ENCODE measurements at places on chromosomes 6 and 20.

DNA sequence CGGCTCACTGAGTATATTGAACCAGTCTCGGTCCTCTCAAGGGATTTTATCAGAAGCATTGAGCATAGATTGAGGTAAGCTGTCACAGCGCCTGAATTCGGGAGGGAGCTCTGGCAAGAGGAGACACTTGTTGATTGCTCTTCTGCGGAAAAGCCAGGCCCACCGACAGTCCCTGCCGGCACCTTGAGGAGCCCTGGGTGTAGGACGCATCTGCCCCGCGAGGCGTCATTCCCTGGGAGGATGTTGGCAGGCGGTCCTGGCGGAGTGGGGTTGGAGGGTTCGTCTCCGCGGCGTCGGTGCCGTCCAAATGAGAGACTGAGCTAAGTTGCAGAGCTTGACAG is 843 bp downstream of the FBXO9 start:
- peak; percentile 61 for DNase-seq

DNA sequence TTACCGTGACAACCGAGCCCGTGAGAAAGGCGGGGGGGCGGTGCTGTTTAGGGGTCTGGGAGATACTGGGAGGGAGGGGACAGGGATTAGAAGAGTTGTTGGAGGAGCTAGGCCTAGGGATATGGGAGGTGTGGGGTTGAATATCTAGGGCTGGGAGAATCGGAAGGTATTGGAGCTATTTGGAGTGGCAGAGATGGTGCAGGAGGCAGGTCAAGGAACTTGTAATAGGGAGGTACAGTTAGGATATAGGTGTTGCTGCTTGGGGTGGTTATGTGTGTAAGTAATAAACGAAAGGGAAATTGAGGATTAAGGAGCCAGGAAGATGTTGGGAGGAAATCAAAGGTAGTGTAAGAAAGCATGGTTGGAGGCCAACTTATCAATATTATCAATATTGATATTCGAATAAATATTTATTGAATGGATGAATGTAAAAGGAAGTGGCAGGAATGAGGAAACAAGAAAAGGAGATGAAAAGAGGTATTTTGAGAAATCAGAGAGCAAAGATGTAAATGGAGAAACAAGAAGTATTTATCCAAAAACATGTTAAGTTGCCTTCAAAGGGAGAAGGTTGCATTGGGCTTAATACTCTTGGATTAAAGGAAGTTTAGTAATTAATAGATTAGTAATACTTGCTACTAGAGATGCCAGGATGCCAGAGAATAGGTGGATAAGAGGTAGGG is 602 bp downstream of the PPP1R11 start:
- DNase-seq = no peak

DNA sequence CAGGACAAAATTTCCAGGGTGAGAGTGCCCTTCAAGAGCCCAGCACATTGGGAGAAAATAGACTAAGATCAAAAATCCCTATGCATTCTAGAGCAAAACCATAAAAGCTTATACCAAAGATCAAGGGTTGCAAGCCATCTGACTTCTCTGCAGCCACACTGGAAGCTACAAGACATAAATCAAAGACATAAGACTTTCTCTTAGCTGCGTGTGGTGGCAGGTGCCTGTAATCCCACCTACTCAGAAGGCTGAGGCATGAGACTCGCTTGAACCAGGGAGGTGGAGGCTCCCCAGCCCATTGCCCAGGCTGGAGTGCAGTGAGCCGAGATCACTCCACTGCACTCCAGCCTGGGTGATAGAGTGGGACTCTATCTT is 91.9 kb upstream of the NXT1 start:
- DNase-seq = no peak

DNA sequence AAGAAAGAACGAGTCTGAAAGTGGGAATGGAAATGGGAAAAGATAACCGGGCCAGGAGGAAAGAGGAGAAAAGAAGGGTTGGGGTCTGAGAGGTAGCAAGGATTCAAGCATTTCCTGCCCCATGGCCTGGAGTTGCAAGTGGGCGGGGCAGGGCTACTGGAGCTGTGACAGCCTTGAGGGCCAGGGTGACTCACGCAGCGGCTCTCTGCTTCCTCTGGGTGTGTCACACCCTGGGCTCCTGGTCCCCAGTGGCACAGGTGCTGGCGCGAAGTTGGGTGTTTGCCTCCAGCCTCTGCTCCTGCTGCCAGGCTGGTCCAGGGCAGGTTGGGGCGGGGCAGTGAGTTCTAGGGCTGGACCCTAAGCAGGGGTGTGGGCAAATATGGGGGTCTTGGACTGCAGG is 3.3 kb upstream of the ULBP3 start:
- peak; percentile 63 for DNase-seq

GRCh38 chr6:148507774-148508173 is 165.1 kb downstream of the SASH1 start:
- no peak for DNase-seq
